HFFc6 (cell line): ENCODE measurements at places on chromosomes 5 and 9.

DNA sequence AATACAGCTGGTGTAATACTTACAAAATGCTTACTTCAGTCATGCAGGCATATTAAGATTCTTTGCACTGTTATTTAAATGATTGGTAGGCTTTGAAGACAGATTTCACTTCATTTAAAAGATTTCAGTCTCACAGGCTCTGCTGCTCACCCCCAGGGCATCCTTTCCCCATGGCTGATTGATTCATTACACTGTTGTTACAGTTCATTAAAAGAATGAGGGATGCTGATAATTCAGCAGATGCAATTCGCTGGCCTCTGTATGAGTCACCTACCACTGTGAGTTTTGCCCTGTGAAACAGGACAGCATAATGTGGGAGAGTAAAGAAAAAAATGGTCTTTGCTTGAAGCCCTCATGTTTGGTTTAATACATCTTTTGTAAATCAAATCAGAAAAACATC is 246.9 kb downstream of the CYLC2 start:
- no peak for DNase-seq

DNA sequence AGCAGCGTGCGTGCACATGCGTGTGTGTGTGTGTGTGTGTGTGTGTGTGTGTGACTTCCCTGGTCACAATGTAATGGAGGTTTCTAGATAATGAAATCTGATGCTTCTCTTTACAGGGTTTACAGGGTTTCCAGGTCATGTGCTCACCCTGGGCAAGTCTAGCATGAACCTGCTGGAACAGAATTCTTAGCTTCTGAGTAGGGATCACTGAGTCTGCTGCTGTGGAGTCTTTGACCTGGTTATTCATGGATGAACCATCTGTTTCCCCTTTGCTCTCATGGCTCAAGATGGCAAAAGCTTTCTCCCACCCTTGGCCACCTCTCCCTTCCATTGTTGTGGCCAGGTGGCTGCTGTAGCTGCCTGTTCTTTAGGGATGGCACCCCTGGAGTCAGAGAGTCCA is 111.6 kb upstream of the SHB start:
- no peak for DNase-seq

GRCh38 chr5:177542816-177543465 is 11.4 kb downstream of the FAM193B start:
- no peak for DNase-seq

DNA sequence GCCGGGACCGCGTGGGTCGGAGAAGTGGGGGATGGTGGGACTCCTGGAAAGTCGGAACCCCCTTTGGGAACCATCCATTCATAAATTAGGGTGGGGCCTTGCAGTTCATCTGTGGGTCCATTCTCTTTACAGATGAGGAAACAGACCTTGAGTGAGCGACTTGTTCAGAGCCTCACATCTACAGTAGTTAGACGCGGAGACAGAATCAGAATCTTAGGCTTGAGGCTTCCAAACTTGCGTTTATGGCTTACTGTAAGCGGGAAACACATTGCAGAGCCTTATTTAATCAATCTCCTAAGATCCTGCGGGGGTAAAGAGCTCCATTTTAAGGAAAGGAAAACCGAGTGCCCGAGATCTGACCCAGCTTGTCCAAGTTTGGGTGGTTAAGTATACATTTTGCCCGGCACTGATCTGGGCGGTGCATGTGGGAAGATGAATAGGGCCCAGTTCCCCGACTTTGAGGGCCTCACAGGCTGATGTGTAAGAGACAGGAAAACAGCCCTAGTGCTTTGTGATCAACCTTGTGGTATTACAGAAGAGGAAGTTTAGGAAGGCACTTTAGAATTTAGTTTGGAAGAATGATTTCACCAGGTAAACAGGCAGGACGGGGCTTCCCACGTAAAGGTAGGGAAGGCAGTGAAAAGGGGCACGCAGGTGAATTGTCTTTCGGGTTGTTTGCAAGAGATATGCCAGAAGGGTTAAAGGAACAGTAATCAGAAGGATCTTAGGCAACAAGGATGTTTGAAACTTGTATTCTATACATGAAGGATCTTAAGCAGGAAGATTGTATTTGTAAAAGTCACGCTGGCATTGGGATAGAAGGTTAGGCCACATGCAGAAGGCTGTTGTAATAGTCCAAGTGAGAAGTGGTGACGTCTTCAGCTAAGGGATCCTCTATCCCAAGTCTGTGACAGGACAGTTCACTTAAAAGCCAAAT is 744 bp downstream of the TARS1 start:
- DNase-seq: peak; percentile 52

DNA sequence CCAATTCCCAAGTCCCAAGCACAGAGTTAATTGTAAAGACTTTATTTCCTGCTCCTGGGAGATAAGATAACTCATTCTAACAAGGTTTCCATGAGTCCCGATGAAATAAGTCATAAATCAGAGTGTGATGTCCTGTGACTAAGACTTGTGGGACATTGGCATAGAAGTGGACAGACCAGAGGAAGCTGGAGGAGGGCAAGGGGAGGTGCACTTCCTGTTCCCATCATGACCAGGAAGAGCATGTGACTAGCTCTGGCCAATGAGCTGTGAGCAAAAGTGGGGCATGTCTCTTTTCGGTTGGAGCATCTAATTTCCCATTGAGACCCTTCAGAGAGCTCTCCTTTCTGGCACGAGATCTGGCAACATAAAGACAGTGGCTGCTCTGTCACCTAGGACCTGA is 100.4 kb downstream of the ZNF354C start:
- DNase-seq: peak; percentile 10

- DNase-seq: no peak
These were observed 1.6 kb downstream of the RFESD start for GRCh38 chr5:95647886-95648860.

GRCh38 chr5:119274767-119275130 is 81.1 kb upstream of the TNFAIP8 start:
- DNase-seq: peak; percentile 65

GRCh38 chr5:15852217-15852616 is 327.4 kb downstream of the MARCHF11 start:
- DNase-seq: no peak

DNA sequence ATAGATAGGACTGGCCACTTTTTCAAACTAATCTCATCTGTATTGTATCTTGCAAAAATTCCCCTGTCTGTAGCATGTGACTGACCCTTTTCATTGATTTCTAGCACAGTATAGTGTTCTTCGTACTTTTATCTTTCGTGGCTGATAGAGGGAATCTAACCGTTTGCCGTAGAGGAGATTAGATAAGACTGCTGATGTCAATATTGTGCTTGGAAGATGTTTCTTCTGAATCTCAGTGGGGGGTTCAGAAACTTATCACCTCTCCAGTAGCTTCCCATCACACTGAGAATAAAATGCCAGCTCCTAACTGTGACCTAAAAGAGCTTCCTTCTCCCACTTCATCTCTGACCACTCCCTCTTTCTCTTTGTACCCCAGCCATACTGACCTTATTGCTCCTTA is 25.4 kb upstream of the ALDOB start:
- DNase-seq: no peak

DNA sequence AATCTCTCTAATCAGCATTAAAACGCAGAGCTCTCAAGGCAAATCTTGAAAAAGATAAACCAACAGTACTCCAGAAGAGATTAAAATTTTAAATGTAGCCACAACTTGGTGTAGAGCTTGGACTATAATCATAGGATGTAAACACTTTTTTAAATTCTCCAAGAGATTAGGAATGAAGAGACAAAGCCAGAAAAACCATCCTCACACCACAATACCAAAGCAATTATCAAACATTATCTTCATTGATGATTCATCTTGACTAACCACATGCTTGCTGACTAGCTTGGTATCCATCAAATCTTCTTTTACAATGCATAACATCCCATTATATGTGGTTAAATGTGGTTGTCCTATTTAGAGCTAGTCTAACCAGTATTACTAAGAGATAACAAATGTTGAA is 815.1 kb downstream of the TLE1 start:
- DNase-seq: peak; percentile 56

DNA sequence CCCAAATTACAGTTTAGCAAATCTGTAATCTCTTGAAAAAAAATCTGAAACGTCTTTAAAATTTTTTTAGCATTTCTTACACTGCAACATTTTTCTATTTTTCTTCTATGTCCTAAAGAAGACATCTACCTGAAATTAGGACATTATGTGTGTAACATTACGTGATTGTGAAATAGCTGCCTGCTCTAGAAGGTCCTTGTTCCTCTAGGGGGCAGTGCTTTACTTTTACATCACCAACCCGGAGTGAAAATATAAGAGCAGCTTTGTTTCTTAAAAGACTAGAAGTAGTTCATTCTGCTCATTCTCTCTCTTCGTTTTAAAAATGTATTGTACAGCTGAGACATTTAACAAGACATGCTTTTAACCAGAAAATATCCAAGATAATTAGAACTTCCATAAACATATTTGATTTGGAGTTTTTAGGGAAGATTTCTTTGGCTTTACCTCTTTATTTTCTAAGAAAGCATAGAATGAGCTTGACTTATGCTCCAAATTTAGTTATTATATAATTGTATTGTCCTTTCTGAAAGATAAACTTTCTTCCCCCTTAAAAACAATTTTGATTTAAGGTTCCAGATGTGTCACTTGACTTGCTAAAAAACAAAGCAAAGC is 48.1 kb upstream of the RIOK2 start:
- DNase-seq: peak; percentile 74

DNA sequence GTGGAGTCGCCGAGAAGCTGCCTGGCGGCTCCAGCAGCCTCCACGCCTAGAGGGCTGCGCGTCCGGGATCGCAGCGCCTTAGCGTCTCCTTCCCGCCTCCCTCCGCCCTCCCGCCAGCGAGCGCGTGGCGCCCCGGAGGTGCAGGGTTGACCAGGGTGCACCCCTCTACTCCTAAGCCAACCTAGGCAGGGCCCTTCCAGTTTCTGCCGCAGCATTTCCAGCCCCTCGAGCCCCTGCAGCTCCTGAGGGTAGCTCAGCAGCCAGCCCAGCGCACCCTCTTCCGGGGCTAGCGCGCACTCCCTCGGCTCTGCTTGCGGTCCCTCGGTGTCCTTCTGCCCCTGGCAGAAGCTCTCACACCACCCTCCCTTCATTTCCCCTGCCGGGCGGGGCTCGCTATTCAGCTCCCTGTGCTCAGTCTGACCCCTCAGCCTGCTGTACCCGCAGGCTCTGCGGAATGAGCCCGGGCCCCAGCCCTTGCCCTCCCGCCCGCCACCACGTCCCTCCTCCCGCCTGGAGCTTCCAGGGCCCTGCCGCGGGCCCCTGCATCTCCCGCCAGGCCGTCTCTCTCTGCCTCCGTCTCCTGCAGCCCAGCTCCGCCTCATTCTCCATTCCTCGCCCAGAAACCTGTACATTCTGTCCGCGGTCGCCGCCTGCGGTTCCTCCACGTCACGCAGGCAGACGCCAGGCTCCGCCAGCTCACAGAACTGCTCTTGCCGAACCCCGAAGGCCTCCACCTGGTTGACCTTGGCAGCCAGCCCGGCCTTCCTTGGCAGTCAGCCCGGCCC is 61.8 kb downstream of the SPATA31C2 start:
- DNase-seq: peak; percentile 55

- peak; percentile 81 for DNase-seq
These were observed 177.5 kb downstream of the AOPEP start for GRCh38 chr9:94903961-94904421.

DNA sequence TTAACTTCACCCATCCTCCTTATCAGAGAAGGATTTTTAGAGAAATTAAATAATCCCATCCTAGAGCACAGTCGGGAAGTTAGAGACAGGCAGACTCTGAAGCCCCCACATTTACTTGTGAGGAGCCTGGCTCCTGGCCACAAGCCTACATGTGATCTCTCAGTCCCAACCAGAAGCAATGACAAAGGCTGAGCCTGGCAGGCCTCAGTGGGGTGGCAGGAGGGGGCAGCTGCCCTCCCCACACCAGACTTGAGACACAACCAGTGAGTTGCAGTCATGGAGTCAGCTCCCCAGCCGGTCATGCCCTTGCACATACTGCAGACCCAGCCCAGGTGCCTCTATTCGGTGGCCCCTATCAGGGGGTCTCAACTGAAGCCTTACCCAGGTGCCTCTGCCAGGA is 11.0 kb downstream of the NAIF1 start:
- no peak for DNase-seq

- no peak for DNase-seq
These were observed 49.1 kb upstream of the SUB1 start for GRCh38 chr5:32536246-32536645.

DNA sequence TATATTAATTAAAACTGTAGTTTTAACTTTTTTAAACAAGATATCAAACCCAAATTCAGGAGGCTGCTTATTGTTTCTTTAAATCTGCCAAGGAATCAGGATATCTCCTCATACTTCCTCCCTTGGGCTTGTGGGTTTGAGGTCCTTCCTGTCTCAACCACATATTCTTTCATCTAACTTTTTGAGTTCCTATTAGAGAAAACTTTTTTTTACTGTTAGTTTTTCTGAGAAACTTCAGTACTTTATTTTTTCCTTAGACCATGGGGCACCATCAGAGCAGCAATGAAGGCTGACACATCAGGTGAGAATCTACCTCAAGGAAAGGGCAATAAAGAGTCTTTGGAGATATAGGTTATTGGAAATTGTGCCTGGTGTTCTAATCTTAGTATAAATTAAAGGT is 56.7 kb downstream of the TSSK1B start:
- DNase-seq: no peak

DNA sequence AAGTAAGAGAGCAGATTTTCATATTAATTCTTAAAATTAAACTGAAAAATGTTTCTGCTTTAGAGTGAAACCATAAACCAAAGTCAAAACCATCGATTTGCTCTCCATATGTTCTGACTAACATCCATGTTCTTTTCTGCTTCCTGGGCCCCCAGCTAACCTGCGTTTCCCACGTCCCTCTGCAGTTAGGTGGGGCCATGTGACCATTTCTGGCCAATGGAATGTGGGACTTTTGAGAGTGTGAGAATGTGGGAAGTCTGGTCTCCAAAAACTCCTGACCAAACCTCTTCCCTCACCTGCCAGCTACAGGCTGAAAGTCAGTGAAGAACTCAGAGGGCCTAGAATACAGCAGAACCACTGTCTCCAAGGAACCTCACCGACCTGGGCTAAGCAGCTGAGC is 44.9 kb downstream of the ANKH start:
- DNase-seq: no peak

GRCh38 chr5:140240987-140241706 is 61.8 kb downstream of the PFDN1 start:
- peak; percentile 87 for DNase-seq

- no peak for DNase-seq
These were observed 108.0 kb upstream of the RAD23B start for GRCh38 chr9:107175041-107175440.

- peak; percentile 88 for DNase-seq
These were observed 127.5 kb upstream of the CDKN2B start for GRCh38 chr9:22136461-22137096.

DNA sequence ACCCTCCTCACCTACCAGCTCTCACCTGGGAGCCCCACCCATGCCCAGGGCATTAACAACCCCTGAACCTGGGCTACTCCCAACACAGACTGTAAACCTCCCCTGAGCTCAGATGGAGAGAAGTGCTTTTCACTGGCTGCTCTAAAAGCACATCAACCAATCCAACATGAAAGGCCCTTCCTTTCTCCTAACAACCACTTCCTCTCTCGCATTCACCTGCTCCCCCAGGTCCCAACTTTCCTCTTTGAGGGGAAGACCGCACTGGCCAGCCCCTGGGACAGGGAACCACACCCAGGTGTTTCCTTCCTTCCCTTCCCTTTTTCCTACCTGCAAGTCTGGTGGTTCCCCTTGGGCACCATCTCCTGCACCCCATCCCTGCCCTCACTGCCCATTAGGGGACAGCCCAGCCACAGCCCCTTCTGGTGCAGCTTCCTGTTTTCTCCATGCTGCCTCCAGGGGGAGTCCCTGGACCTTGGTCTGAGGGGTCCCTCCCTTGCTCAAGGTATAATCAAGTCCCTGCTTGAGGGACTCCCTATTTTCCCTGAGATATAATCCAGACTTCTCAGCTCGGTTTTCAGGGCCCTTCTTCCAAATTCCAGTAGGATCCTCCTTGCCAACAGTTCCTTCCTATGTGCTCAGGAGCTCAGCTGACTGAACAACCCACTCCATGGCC is 30.5 kb upstream of the DAB2IP start:
- no peak for DNase-seq
